ENCODE measurements at places on chromosomes 6 and 20.

GRCh38 chr6:16432075-16433032, 194.0 kb downstream of the GMPR start:
- no peak for DNase-seq

GRCh38 chr6:105170059-105170458, 9.8 kb downstream of the POPDC3 start:
- no peak for DNase-seq

- no peak for DNase-seq
Observed at GRCh38 chr6:118174071-118174470, 267.0 kb downstream of the SLC35F1 start.

DNA sequence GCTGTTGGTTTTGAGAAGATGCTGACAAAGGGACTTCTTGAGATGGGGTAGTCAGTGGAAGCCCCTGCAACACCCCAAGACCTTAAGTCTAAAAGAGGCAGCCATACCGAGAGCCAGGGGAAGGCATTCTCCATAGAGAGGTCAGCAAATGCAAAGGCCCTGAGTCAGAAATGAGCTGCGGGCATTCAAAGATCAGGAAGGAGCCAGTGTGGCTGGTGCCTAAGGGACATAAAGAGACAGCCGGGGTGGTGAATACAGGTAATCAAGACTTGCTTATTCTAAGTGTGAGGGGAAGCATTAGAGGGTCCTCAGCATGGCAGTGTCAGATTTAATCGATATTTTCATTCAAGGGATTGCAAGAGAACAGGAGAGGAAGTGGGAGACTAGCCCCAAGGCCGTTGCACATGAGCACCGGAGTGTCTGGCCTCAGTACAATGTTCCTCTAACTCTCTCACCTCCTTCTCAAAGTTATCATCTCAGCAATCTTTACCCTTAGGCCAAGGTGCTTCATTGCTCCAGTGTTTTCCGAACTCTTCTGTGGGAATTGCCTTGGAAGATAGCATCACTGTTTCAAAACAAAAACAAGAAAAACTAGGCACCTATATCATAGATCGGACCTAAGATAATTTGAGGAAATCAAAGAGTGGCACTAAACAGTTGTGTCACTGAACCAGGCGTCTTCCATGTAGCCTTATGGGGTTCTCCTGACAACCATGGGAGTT, 173.2 kb downstream of the DOK5 start:
- DNase-seq, result no peak

DNA sequence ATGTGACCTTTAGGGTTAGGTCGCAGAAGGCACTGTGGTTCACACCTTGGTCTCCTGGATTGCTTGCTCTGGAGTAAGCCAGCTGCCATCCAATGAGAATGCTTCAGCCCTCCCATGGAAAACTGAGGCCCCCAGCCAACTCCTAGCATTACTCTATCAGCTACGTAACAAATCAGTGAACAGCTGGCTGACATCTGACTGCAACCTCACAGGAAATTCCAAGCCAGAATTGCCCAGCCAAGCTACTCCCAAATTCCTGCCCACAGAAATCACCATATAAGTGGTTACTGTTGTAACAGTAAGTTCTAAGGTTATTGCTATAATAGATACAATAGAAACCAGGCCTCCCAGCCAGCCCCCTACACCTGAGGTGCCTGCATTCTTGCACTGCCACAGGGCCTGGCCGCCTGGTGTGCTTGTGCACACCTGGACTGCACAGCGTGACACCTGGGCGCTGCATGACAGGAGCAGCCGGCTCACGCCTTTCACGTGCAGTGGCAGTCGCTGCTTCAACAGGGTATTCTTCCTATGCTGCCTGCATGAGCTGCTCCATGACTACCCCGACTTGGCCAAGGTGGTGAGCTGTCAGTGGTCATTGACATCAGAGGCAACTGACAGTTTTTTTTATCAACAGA, 429.7 kb upstream of the RUNX2 start:
- no peak for DNase-seq

DNA sequence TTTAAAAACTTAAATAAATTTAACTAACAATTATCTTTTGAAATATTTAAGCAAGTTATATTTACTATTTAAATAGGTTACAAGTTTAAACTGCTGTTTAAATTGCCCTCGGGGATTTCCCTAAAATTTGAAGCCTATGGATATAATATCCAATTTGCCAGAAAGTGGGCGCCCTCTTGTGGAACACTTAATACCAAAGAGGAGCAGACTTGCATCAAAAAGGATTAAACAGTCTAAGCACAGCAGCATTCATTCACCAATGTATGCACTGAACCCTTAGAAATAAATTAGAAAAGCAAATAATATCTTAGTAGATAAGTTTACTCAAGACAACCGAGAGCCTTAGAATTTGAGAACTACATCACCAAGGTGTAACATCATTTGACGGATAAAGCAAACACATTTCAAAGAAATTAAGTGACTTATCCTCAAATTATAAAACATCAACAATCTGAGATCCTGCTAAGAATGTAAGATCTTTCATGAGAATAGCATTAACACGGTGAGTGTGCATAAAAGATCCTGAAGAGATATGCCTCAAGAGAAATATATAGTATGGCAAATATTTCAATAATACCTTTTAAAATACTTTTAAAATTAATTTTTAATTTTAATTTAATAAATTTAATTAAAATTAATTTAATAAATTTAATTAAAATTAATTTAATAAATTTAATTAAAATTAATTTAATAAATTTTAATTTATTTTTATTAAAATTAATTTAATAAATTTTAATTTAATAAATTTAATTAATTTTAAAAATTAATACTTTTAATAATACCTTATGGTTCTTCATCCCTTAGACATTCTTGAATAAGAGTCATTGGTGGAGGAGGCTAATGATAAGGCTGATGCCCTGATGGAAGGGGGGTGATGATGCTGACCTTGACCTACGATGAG, 11.5 kb upstream of the MEP1A start:
- peak; percentile 33 for DNase-seq

DNA sequence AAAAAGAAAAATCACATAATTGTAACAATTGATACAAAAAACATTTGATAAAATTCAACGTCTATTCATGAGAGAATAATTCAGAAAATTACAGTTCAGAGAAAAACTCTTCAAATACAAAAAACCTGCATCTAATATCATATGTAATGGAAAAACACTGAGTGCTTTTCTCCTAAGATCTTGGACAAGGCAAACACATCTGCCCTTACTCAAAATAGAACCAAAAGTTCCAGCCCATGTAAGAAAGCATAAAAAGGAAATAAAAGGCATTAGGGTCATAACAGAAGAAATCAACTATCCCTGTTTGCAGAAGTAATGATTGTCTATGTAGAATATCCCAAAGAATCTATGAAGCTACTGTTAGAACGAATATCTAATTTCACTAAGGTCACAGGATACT, 721.4 kb downstream of the RFPL4B start:
- DNase-seq, result no peak

DNA sequence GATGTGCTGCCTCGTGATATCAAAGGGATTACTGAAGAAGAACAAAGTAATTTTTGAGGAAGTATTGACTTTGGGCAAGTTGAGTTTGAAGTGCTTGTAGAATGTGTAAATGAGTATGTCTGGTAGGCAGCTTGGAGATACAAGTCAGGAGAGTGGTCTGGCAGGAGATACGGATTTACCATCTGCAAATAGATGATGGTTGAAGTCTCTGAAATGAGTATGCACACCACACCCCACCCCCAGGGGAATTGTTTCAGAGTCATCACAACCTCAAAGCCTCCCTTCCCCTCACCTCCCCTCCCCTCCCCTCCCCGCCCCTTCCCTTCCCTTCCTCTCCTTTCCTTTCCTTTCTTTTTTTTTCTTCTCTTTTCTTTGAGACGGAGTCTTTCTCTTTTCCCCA, 16.4 kb upstream of the MCUR1 start:
- no peak for DNase-seq

GRCh38 chr6:155041741-155042279, 46.7 kb downstream of the TIAM2 start:
- DNase-seq, result no peak

- no peak for DNase-seq
Observed at GRCh38 chr6:166204852-166205650, 37.4 kb upstream of the TBXT start.

Data from stimulated activated CD4-positive, alpha-beta T cell treated with anti-CD3 and anti-CD28 coated beads, Interleukin-2, amount 100 ng/mL, for 48 hours (primary cell).